T-helper 2 cell (primary cell): ENCODE measurements at places on chromosomes 11 and 22.

GRCh38 chr22:44571566-44572413, 73.8 kb upstream of the RTL6 start:
- DNase-seq, result no peak

DNA sequence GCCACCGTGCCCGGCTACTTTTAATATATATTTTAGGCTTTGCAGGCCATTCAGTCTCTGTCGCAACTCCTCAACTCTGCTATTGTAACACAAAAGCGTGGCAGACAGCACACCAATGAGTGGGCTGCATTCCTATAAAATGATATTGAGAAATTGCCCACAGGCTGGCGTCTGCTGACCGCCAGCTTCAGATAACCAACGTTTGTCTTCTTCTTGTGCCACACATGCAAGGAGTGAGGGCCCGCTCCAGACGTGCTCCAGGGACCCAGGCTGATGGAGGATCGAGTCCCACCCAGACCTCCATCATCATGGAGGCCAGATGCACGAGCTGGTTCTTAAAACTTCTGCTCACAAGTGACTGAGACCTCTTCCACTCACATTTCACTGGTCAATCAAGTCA, 35.4 kb upstream of the LINC01488 start:
- DNase-seq, result no peak

DNA sequence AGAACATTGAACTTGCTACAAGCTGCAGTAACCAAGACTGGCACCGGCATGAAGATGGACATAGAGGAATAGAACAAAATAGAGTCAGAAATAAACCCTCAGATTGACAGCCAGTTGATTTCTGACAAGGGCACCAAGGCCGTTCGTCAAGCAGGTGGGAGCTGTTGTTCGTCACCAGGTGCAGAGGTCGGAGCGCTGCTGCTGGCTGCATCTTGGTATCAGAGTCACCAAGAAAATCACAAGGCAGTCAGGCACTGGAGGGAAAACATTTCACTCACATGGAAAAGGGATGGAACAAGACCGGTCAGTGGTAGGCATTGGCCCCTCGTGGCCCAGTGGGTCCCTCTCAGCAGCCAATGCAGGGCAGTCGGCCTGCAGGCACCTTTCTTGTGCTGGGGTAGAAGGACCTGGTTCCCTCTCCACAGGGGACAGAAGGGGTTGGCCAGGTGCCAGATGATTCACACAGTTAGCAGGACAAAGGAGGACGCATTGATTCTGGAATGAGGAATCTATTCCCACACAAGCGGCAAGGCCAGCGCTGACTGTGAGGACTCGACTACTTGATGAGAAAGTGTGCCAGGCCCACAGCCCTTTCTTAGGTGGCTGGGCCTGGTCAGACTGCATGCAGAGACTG, 115.8 kb upstream of the FGF3 start:
- DNase-seq, result no peak

DNA sequence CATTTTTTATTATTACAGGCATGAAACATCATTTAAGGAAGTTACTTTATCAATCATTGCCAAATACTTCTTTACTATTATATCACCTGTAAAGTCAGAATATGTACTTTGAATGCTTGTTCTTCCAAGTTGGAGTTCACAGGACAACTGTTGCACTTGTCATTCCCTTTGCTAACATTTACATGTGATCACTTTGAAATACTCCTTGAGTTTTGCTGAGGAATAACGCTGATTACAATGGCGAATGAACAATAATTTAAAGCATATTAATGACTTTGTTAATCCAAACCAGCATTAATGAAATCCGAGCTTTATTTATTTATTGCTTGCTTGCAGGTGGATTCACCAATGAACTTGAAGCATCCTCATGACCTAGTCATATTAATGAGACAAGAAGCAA, 20.2 kb downstream of the TTC17 start:
- DNase-seq, result no peak

DNA sequence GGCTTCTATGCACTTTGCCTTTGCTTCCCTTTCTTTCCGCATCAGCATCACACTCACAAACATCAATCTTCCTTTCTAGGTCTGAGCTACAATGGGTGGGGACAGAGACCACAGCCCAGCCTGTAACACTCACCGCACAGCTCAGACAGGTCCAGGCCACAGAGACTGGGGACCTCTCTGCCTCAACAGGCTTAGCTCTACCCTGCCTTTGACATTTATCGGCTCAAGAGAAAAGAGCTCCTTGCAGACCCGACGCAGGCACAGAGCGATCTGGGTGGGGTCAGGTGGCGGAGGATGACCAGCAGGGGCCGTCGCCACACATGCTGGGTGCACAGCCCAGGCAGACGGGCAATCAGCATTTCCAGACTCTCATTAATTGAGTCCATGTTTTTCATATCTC, 837.3 kb downstream of the TBC1D22A start:
- no peak for DNase-seq

DNA sequence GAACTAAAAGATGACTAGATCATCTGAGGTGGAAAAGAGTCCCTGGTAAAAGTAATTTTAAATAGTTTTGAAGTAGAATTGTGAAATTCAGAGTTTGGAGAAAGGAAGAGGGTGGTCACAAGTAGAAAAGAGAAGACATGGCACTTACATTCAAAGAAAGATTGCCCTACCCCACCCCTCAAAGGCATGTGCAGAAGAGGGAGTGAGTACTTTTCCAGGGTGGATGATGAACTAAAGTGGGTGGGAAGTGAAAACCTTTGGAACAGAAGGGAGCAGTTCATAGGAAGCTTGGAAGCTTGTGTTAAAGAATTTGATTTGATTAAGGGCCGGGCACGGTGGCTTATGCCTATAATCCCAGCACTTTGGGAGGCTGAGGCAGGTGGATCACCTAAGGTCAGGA, 23.6 kb downstream of the SREBF2 start:
- DNase-seq, result no peak

GRCh38 chr11:130175898-130176297, 16.3 kb downstream of the ST14 start:
- DNase-seq, result no peak

- no peak for DNase-seq
Observed at GRCh38 chr11:64250415-64251015, 815 bp upstream of the PLCB3 start.

DNA sequence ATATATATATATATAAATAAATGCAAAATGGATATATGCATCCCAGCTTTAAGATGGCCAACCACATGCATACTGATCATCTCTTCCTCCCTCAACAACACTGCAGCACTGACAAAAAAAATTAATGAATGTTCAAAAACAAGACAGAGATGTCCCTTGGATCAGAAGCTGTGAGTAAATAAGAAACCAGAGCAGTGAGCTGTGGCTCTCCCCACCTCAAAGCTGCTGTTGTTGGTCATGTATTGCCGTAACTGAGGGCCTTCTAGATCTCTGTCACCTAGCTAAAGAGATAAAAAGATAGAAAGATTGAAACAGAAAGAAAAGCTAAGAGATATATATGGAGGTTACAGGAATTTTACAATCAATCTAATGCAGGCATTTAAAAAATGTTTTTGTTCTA, 15.5 kb upstream of the TMEM135 start:
- no peak for DNase-seq

DNA sequence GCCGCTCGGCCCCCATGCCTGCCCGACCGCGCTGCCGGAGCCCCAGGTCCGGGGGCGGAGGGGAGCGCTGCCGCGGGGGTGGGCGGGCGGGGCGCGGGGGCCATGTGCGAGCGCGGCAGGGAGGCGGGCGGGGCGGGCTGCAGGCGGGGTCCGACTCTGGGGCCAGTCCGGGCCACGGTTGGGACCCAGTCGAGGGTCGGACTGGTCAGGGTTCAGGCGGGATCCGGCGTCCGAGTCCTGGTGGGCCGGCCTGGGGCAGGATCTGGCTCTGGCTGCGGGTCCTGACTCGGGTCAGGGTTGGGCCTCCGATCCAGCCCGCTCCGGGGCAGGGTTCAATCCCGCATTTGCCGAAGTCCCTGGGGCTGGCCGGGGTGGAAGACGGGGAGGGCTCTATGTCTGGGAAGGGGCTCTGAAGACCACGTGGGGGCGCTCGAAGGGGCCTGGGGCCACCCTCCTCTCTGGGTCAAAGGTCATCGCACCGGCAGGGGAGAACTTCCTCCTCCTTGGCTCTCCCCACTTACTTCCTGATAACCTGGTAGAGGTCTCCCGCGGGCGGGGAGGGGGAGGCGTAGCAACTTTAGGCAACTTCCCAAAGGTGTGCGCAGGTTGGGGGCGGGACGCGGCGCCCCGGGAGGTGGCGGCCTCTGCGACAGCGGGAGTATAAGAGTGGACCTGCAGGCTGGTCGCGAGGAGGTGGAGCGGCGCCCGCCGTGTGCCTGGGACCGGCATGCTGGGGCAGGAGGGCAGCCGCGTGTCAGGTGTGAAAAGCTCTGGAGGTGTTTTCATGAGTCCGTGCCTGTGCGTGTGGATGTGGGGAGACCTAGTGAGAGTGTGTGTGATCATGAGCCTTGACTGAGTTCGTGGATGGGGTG, 603 bp downstream of the ESRRA start:
- peak; percentile 45 for DNase-seq

GRCh38 chr11:123519797-123520193, 89.7 kb downstream of the GRAMD1B start:
- DNase-seq, result no peak

DNA sequence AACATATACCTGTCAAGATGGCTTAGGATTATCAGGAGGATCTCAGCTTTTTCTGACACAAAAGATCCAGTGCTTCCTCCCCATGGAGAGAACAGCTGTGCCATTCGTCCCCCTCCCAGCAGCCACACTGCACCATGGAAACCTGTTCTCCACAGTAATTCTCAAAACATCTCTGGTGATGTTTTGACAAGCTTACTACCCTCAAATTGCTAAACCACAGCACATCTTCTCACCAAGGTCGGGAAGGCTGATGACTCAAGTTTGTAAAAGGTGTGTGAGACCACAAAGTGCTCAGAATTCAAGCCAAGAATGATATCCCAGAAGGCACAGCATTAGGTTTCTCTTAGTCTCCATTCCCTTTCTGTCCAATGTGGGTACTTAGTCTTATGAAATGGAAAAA, 3.9 kb upstream of the RAB38 start:
- peak; percentile 84 for DNase-seq

- no peak for DNase-seq
Observed at GRCh38 chr11:33828604-33829429, 54.5 kb upstream of the FBXO3 start.

DNA sequence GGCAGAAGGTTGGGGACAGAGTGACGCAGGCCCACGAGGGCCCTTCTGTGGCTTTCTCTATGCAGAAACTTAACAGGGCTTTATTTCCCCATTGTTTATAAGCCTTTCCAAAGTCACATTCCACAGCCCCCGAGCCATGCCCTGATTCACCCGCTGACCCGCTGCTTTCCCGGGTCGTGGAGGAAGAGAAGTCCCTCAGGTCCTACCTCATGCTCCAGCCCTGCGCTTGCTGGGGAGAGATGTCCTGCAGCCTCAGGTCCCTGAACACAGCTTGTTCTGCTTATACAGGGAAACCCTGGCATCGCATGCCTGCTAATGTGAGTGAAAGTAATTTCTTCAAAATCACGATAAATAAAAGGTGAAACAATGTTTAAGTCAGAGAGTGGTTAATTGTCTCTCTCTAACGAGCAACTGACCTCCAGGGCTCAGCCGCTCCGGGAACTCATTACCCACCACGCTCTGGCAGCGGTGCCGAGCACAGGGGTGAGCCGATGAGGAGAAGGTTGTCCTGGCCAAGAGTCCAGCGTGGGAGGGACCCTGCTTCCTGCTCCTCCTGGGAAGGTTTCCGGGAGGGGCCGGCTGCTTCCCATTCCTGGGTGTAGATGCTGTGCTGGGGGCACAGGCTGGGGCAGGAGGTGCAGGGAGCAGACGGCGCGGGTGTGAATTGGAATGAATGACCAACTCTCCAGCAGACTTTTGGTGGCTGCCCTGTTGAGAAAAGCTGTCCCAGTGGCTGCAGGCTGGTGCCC, 595.2 kb downstream of the BRD1 start:
- no peak for DNase-seq

GRCh38 chr22:44023404-44024287, 456 bp upstream of the PARVB start:
- DNase-seq, result peak; percentile 58

- DNase-seq, result no peak
Observed at GRCh38 chr11:70569618-70569890, 171.2 kb downstream of the CTTN start.

DNA sequence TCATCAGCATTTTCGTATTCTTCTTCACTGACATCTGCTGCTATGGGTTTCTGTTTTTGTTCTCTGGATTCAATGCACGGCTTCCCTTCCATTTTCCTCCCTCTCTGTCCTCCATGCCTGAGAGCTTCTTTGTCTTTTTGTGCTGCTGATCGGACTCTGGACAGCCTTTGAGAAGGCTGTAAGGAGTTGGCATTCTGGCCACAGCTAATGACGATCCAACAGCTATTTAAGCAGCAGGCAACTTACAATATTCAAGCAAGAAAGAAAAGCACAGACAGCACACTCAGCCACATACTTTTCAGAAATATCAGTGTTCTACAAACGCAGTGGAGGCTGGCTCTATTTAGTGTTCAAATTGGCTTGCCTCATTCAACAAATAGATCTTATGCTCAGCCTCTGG, 60.9 kb upstream of the ZC3H12C start:
- no peak for DNase-seq

DNA sequence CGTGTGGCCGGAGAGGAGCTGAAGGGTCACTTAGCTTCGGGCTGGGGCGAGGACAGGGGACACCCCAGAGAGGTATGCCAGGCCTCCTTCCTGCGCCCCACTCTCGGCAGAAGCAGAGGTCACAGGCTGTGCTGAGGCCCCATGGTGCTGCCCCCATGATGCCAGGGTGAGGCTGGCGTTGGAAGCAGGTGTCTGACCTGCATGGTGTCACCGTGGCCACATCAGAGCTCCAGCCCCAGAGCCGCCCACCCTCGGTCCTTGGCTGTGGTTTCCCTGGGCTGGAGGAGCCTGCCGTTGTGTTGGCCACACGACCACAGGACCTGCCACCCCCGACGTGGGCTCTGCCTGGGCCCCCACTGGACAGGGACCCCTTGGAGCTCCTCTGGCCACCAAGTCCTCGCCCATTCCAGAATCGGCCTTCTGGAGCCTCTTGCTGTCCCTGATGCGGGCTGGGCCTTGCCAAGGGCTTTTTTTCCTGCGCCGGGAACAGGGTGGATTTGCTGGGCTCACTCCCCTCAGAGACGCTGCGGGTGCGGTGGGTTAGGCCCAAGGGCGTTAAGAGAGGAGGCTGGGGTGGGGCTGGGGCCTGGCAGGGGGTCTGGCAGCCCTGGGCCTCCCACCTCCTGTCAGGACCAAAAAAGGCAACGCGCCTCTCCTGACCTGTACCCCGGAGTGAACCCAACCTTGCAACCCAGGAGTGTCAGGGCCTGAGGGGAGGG, 8.2 kb upstream of the TSSC4 start:
- no peak for DNase-seq

- no peak for DNase-seq
Observed at GRCh38 chr11:14270690-14271542, 88.1 kb downstream of the RRAS2 start.

- no peak for DNase-seq
Observed at GRCh38 chr11:31361743-31362142, 7.8 kb downstream of the DCDC1 start.

- peak; percentile 90 for DNase-seq
Observed at GRCh38 chr11:3920148-3920852, 64.8 kb downstream of the STIM1 start.

GRCh38 chr22:44738347-44738715, 14.0 kb upstream of the ARHGAP8 start:
- DNase-seq, result no peak
